ENCODE measurements at places on chromosomes 7 and 10.

DNA sequence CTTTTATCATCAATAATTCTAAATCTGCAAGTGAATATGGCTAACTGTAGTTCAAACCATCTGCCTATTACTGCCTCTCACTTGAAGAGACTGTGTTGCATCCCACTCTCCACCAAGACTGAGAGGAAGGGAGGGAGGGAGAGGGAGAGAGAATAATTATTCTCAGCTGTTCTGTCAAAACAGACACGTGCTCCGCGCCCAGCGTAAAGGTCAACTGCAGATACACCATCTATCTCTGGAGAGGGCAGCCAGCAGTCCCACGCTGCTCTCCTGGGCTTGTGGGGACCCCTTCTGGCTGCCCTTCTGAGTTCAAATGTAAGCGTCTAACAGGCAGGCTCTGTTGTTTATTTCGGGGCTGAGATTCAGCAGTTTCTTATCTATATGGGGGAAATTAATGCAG is 625.5 kb upstream of the GALNT17 start:
- no peak for DNase-seq
- H3K4me1 ChIP-seq: no peaks in the 10 kb centered on the region
- no peaks in the 10 kb centered on the region for H3K36me3 ChIP-seq
- H3K27me3 ChIP-seq: no peaks in the 10 kb centered on the region

- H3K36me3 ChIP-seq: no peaks in the 10 kb centered on the region
- no peaks in the 10 kb centered on the region for H3K4me1 ChIP-seq
- no peak for DNase-seq
- H3K27me3 ChIP-seq: no peaks in the 10 kb centered on the region
- no peak overlapping the region for H3K27ac ChIP-seq
- no peak overlapping the region for H3K4me3 ChIP-seq
Observed at GRCh38 chr10:110774069-110775019, 97.4 kb upstream of the PDCD4 start.

DNA sequence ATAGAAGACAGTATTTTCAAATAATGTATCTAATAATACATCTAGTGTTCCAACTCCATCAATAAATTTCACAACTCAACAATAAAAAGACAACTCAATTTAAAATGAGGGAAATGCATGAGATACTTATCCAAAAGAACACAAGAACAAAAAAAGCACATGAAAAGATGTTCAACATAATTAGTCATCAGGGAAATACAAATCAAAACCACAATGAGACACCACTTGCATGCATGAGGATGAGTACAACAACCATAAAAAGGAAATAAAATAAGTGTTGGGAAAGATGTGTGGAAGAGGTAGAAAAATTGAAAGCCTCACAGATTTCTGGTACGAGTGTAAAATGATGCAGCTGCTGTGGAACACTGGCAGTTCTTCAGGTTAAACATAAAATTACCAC is 111.6 kb upstream of the PTPRZ1 start:
- H3K4me3 ChIP-seq: no peak overlapping the region
- DNase-seq: no peak
- H3K36me3 ChIP-seq: no peaks in the 10 kb centered on the region
- no peak overlapping the region for H3K27ac ChIP-seq

DNA sequence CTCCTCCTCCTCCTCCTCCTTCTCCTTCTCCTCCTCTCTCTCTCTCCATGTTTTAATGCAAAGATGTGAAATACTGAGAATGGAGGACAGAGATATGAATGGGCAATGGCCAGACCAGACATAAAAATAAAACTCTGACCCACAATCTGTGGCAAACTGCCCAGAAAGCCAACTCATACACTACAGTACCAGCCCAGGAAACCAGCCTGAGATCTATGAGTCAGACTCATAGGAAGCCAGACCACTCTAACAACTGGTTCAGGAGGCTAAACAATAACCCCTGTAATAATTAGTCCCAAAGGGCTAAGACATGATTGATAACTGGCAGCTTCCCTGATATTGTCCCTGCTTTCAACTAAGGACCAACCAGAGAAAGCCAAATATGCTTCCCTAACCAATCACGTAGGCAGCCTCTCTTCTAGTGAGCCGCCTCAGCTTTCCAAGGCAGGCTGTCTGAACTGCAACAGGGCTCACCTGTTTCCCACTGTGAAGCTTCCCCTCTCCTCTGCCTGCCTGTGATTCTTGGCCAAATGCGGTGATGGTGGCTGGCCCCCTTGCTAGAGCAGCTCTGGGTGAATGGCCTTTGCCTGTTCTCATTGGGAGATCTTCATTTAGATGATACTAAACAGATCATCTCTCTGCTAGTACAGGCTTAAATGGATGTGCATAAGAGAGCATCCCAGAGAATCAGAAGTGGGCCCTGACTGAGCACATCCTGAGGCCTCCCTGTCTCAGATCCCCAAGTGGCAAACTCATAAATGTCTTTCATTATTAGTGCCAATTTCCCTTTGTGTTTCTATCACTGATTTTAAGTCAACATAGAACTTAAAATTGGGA is 817.6 kb downstream of the TNS3 start:
- H3K36me3 ChIP-seq: no peaks in the 10 kb centered on the region
- no peaks in the 10 kb centered on the region for H3K27me3 ChIP-seq
- DNase-seq: peak; percentile 89
- H3K27ac ChIP-seq: peak overlapping the region; percentile 92
- no peak overlapping the region for H3K4me3 ChIP-seq
- peaks cover 23% of the 10 kb centered on the region for H3K4me1 ChIP-seq

DNA sequence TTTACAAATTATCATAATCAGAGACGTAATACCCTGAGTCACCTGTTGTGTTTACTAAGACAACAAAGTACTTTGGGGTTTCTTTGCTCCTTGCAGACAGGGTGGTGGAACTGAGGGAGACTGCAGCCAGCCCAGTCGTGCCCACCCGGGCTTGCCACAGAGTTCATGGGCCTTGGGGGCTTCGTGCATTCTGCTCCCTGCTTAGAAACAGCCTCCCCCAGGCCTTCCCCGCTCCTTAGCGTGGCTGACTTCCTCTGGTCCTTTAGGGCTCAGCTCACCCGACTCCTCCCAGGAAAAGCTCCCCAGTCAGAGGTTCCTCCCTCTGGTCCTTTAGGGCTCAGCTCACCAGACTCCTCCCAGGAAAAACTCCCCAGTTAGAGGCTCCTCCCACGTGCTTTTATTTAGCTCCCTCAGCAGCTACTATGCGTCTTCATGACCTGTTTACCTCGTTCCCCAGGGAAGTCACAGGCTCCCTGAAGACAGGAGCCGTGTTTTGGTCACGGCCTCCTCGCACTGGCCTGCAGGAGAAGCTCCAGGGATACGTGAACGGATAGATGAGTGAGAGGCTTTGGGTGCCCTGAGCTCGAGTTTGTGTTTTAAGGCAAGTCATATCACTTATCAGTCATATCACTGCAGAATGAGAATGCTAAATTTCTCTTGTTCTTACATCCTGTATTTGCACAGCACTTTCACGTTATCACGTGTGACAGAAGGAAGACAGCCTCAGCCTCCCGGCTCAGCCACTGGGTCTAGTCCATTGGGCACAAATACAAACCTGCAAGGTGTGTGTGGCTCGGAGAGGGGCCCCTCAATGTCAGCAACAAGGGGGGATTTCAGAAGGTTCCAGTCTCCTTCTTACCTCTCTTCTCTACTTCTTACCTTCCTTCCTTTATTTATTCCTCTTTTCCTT is 52.7 kb upstream of the VIPR2 start:
- H3K36me3 ChIP-seq: no peaks in the 10 kb centered on the region
- H3K4me1 ChIP-seq: no peaks in the 10 kb centered on the region
- H3K27ac ChIP-seq: no peak overlapping the region
- no peak overlapping the region for H3K4me3 ChIP-seq
- H3K27me3 ChIP-seq: no peaks in the 10 kb centered on the region
- no peak for DNase-seq

DNA sequence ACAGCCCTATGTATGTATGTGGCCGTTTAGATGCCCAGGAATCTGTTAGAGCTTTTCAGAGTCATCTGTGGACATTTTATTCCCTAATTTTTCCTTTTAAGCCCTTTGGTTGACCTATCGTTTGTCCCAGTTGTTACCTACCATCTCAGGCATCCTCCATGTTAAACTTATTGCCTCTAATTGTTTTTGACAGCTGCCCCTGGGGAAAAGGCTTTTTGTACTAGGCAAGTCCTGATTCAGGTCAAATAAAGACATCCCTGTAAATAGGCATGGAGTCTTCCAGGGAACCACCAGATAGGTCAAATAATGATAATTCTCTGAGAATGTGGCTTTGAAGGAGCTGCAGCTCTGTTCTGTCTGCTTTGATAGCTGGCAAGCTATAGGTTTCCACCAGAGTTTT is 87.7 kb upstream of the CYP26C1 start:
- DNase-seq: no peak
- H3K27ac ChIP-seq: no peak overlapping the region
- H3K36me3 ChIP-seq: no peaks in the 10 kb centered on the region
- H3K4me3 ChIP-seq: no peak overlapping the region
- no peaks in the 10 kb centered on the region for H3K27me3 ChIP-seq

GRCh38 chr7:145644426-145645134 is 472.0 kb upstream of the CNTNAP2 start:
- H3K36me3 ChIP-seq: no peaks in the 10 kb centered on the region
- H3K27ac ChIP-seq: no peak overlapping the region
- H3K4me1 ChIP-seq: no peaks in the 10 kb centered on the region
- no peak for DNase-seq

- H3K27me3 ChIP-seq: no peaks in the 10 kb centered on the region
- H3K36me3 ChIP-seq: no peaks in the 10 kb centered on the region
- DNase-seq: no peak
- no peaks in the 10 kb centered on the region for H3K4me1 ChIP-seq
- H3K27ac ChIP-seq: no peak overlapping the region
Observed at GRCh38 chr10:125599194-125599593, 83.8 kb downstream of the TEX36 start.

DNA sequence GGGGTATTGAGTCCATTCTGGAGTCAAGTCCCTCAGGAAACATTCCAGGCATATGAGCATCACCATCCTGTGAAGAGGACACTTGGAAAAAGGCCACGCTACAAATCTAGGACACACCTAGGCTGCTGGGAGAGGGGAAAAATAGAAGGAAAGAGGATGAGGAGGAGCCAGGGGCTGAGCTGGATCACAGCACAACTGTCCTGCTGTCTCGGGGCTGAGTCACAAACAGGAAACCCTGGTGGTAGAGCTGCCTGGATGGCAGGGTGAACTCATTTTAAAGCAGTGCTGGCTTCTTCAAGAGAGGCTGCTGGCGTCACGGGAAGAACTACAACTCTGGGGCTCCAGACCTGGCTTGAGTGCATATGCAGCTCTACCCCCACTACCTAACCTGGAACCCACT is 151.5 kb downstream of the RNF216 start:
- H3K36me3 ChIP-seq: peaks cover 1% of the 10 kb centered on the region
- no peaks in the 10 kb centered on the region for H3K27me3 ChIP-seq
- no peak overlapping the region for H3K4me3 ChIP-seq
- H3K27ac ChIP-seq: no peak overlapping the region
- DNase-seq: no peak

DNA sequence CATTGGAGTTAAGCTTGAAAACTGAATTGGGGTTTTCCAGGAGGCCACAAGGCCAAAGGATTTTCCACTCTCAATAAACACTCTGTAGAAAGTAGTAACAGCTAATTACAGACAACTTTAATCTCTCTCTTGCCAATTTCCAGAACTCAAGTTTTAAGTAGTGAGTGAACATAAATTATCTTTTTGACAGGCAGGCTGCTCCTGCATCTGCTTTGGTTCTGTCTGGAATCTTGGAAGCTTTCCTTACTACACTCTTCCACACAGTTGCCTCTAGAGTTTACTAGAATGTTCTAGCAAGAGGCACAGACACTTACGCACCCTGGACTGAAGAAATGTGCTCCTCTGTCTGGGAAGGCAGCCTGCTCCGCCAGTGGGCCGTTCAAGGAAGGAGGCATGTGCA is 90.5 kb upstream of the WAC start:
- H3K27me3 ChIP-seq: no peaks in the 10 kb centered on the region
- H3K27ac ChIP-seq: no peak overlapping the region
- H3K36me3 ChIP-seq: no peaks in the 10 kb centered on the region
- no peaks in the 10 kb centered on the region for H3K4me1 ChIP-seq

DNA sequence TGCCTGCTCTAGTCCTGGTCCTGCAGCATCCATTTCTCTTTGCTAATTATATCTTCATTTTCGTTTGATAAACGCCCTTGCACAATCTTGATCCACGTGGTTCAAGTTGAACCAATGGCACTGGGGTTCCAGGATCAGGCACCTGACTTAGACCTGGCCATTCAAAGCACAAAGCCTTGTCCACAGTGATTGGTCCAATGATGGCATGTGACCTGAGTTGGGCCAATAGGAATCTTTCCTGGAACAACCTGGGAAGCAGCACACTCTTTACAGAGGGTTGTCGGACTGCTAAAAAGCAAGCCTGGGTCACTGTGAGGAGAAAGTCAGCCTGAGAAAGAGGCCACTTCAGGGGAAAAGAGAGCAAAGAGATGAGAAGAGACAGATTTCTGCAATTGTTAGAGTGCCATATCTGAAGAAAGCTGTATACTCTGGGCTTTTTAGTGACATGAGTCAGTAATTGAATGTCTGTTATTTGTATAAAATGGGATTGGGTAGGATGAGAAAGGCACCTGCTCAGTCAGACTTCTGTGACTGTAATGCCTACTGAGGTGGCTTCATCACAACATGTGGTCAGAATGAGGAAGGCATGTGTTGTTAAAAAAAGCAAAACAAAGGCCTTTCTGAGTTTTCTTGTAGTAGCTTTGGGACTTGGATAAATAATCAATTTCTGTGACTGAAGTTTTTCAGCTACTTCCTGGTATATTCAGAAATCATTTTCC is 4.4 kb upstream of the STEAP4 start:
- no peak overlapping the region for H3K27ac ChIP-seq
- DNase-seq: no peak
- H3K4me1 ChIP-seq: peaks cover 12% of the 10 kb centered on the region
- no peaks in the 10 kb centered on the region for H3K36me3 ChIP-seq

- H3K4me1 ChIP-seq: no peaks in the 10 kb centered on the region
- no peak overlapping the region for H3K27ac ChIP-seq
- H3K36me3 ChIP-seq: peaks cover 40% of the 10 kb centered on the region
- no peaks in the 10 kb centered on the region for H3K27me3 ChIP-seq
- no peak overlapping the region for H3K4me3 ChIP-seq
Observed at GRCh38 chr7:92496876-92497275, 19.1 kb upstream of the ERVW-1 start.

- H3K4me1 ChIP-seq: no peaks in the 10 kb centered on the region
- H3K36me3 ChIP-seq: no peaks in the 10 kb centered on the region
- no peaks in the 10 kb centered on the region for H3K27me3 ChIP-seq
- no peak overlapping the region for H3K27ac ChIP-seq
Observed at GRCh38 chr10:10078446-10078845, 939.2 kb upstream of the CELF2 start.

DNA sequence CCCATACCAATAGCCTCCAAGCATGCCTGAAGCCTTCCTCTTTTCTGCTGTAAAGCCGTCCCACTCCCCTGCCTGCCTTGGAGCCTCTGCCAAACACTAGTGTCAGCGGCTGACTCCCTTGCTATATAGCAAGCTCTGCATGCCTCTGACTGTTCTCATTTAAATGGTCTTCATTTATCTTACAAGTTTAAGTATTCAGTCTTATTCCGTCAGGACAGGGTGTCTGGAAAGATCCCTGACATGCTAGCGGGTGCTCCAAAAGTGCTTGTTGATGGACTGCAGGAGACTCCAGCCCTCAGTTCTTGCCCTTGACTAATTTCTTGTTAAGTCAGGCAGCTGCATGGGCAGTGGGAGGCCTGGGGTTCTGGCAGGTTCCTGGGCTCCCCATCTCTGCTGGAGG is 298.7 kb downstream of the GFRA1 start:
- H3K27ac ChIP-seq: peak overlapping the region; percentile 65
- DNase-seq: no peak
- H3K4me1 ChIP-seq: peaks cover 18% of the 10 kb centered on the region

- no peaks in the 10 kb centered on the region for H3K27me3 ChIP-seq
- no peak overlapping the region for H3K27ac ChIP-seq
- H3K4me3 ChIP-seq: no peak overlapping the region
- DNase-seq: no peak
- H3K4me1 ChIP-seq: peaks cover 22% of the 10 kb centered on the region
Observed at GRCh38 chr10:17785276-17785930, 23.7 kb upstream of the MRC1 start.

Measured in thoracic aorta (tissue), 2 donors.